ENCODE measurements at places on chromosomes 2 and 18.
A peak's percentile ranks its signal among the peaks of the same experiment; 100 is the strongest.

GRCh38 chr18:21194871-21195771 lies 46.9 kb upstream of the GREB1L start:
- DNase-seq: peak; percentile 26

DNA sequence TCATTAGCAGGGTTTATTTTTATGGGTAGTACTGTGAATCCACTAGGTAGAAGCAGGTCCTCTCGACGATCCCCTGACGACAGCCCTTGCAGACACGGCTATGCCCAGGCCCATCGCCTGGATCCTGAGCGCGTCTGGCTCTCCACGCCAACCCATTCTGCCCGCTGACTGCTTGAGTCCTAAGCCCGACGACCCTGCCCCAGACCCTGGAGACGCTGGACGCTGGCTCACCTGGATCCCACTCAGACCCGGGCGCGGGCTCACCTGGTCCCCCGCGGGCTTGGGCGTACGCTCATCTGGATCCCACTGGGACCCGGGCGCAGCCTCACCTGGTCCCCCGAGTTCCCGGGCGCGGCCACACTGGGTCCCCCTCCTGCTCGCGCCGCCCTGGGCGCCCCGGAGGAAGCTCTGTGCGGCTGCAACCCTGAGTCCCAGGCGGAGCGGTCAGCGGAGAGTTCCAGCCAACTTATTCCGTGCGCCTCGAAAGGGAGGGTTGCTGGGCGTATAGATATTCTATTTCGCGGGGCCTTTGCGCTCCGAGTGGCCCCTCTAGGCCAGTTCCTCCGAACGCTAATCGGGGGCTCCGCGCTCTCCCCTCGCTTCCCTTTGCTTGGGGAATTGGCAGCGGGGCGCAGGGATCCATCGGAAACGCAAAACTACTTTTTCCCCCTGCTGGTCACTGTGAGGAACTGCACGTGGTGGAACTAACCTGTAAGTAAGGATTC lies 22.4 kb upstream of the RMP24 start:
- peak; percentile 46 for DNase-seq

DNA sequence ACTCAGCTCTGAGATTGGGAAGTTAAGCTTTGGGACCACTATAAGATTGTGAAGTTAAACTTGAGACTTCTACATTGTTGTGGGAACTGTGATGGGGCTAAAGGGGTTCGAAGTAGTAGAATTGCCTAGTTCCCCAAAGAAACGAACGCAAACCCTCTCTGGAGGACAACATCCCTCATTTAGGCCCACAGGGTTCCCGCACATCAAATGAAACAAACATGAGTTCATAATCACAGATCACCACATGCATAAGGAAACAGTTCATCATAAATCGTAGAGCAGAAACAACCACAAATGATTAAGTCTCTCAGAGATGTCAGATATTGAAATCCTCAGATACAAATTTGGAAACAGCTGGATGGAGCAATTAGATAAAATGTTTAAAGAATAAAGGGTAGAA lies 55.9 kb upstream of the HPCAL1 start:
- no peak for DNase-seq

DNA sequence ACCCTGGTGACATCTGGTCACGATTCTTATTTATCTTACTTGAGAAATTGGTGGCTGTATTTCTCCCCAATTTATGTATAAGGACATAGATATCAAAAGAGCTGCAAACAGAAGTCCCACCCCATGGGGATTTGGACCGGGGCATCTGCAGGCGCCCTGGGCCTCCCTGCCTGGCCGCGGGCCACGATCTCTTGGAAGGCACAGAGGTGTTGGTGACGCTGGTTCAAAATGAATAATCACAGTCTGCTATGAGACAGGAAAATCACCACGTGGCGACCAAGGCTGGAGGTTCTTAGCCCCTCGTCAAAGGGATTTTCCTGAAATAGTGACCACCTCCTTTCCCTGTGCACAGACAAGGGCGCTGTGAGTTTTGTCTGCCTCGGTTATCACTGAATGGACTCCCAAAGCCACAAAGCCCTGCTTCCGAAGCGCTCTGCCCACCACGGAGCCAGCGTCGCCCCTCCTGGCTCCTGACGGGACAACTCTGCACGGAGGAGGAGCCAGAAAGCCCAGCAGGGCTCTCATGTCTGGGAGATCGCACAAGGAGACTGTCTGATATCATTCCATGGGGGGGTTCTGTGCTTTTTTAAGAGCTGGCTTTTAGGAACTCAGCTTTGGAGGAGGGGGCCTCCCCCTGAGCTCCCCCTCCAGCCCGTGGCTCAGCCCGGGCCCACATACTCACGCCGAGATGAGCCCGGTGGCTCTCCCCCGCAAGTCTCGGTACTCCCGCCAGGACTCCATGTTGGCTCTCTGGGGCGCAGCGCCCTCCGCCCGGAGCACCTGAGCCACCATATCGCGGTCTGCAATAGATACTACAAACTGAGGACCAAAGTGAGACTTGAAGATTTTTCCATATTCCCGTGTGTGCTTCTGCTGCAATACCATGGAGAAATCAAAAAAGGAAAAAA lies 14.6 kb downstream of the CYP27C1 start:
- no peak for DNase-seq

GRCh38 chr2:43075054-43075593 lies 151.3 kb downstream of the ZFP36L2 start:
- DNase-seq: no peak

GRCh38 chr2:109613922-109614714 lies at the start of the genes SEPTIN10 and SOWAHC:
Gene SEPTIN10, minus strand, starts transcription at chr2:109613966. Its CDS starts 139 bp downstream, at chr2:109613827.
Gene SOWAHC, plus strand, starts transcription at chr2:109614364. Its CDS starts 126 bp downstream, at chr2:109614490.
- DNase-seq: peak; percentile 91

GRCh38 chr2:6441800-6442199 lies 423.9 kb downstream of the CMPK2 start:
- DNase-seq: no peak

GRCh38 chr2:121472470-121472993 lies 58.1 kb upstream of the RNU4ATAC start:
- no peak for DNase-seq

GRCh38 chr18:38545071-38545470 lies 979.5 kb upstream of the CELF4 start:
- no peak for DNase-seq

DNA sequence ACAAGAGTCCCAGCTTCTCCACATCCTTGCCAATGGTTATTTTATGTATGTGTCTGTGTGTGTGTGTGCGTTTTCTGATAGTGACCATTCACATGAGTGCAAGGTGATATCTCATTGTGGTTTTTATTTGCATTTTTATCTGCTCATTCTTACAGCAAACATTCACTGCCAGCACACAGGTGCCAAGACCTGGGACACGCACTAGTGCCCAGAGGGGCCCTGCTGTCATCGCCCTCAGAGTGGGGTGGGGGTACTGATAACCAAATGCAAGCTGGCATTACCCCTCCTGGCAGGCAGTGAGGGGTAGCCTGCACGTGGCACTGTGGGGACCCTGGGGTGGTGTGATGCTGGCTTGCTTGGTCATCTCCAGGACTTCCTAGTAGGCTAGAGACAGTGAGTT lies 285.4 kb downstream of the LPIN1 start:
- no peak for DNase-seq

- no peak for DNase-seq
Measured at GRCh38 chr2:230914886-230915285, 10.2 kb downstream of the GPR55 start.

DNA sequence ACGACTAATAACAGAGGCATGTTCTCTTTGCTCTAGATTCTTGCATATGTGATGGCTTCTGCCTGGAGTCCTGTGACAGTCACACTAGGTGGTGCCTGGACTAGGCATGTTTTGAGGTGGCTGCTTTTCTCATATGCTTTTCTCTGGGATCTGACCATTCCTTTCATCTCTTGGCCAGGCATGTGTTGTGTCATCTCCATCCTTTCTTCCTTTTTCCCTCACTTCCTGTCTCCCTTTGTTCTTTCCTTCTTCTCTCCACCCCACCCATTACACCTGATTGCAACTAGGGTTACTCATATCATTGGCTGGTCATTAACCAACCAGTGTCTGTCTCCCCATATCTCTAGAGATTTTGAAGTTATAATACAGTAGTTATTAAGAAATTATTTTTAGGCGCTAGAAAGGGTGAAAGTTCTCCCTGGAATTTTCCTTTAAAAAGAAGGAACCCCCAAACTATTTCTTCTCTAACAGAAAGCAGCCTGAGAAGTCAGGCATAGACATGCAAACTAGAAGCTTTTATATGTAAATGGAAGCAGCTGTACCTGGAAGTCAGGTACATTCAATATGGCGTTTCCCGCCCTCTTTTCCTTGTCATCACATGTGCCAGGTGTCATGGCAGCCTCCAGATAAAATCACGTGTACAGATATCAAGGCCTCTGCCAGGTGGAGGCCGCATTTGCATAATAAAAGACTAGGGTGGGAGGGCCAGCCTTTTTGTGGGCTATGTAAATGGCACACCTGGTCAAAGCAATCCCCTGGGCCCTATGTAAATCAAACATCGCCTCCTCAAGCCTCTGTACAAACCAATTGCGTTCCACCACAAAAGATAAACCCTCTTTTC lies 220.4 kb upstream of the MEX3C start:
- no peak for DNase-seq

DNA sequence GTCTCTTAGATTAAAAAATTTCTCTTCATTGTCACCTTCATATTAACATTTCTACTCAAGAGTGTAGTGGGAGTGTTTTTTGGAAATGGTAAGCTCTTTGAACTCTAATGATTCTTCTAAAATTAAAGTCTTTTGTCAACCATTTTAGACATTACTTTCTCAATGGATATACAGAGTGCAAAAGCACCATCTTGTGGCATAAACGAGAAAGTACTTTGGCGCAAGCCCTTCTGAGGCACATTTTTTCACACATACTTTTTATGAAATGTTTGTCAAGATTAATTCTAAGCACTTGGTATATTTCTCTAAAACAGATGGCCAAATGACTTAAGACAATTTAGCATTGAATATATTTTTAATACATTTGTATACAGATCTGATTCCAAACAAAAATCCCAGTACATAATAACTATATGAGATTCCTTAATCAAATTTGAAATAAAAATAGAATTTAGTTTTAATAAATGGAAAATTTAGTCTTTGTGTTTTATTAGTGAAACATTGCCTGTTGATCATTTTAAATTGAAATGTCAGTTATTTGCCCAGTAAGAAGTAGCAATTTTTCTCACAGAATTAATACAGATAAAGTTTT lies 63.3 kb upstream of the GALNT5 start:
- peak; percentile 5 for DNase-seq

DNA sequence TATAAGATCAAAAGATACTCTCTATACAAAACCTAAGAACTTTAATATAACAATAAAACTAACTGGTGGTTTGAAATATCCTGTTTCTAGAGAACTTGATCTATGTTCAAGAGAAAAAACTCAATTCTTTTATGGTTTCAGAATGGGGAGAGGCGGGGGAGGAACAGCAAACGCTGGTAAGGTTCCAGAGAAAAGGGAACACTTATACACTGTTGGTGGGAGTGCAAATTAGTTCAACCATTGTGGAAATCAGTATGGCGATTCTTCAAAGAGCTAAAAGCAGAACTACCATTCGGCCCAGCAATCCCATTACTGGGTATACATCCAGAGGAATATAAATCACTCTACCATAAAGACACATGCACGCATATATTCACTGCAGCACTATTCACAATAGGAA lies 17.2 kb downstream of the FAM98A start:
- peak; percentile 14 for DNase-seq

- no peak for DNase-seq
Measured at GRCh38 chr2:196675963-196676362, 36.4 kb downstream of the CCDC150 start.
